Hippocampal formation (tissue), 2 donors: ENCODE measurements at places on chromosomes 7 and 10.

DNA sequence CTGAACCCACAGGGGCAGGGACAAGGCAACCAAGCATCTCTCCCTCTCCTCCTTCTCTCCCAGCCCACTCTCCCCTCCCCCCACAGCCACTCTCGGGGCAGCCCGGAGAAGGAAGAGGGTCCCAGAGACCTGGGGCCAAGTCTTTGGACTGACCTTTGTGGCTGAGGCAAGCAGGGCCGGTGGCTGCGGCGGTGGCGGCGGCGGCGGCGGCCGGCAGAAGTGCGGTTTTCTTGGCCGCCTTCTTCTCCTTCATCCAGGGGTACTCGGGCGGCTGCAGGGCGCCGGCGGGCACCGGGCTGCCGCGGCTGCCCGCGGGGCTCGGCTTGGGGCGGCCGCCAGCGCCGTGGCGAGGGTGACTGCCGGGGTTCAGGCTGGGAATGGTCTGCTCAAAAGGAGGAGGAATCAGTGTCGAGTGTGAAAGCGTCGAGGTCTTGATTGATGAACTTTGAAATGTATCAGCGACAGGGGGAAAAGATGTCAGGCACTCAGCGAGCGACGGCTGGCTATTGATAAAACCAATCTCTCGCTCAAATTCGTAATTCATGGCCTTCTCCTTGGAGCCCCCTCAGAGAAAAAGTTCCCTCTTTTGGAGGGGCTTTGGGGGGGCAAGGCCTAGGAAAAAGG lies 414 bp downstream of the HOXA2 start:
- no peak for DNase-seq

GRCh38 chr10:11036424-11037011 lies 18.8 kb downstream of the CELF2 start:
- peak; percentile 26 for DNase-seq

- DNase-seq = no peak
These were observed 13.3 kb upstream of the PIP4K2A start for GRCh38 chr10:22727663-22728062.

- DNase-seq = peak; percentile 76
These were observed 78.3 kb upstream of the SLC26A5 start for GRCh38 chr7:103524042-103524907.

DNA sequence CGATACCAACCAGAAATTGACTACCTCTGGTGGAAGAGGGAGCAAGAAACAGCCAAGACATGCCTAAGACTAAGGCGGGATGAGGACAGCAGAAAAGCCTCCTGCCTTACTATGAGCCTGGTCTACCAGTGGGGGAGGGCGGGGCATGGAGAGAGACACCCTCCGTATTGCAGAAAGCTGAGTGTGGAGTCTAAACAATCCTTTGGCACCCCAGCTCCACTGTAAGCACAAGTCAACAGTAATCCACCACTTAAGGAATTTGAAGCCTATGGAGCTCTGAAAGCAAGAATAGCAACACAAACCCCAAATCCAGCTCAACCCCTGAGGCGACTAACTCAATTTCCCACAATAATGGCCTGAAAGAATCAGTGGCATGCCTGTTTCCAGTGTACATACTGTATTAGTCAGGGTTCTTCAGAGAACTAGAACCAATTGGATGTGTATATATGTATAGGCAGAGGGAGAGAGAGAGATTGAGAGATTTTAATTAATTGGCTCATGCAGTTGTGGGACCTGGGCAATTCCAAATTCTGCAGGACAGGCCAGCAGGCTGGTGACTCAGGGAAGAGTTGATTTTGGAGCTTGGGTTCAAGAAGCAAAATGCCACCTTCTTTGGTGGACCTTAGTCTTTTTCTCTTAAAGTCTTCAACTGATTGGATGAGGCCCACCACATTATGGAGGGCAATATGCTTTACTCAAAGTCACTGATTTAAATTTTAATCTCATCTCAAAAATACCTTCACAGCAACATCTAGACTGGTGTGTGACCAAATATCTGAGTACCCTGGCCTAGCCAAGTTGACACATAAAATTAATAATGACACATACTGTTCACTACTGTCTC lies 13.5 kb downstream of the PPIF start:
- no peak for DNase-seq

DNA sequence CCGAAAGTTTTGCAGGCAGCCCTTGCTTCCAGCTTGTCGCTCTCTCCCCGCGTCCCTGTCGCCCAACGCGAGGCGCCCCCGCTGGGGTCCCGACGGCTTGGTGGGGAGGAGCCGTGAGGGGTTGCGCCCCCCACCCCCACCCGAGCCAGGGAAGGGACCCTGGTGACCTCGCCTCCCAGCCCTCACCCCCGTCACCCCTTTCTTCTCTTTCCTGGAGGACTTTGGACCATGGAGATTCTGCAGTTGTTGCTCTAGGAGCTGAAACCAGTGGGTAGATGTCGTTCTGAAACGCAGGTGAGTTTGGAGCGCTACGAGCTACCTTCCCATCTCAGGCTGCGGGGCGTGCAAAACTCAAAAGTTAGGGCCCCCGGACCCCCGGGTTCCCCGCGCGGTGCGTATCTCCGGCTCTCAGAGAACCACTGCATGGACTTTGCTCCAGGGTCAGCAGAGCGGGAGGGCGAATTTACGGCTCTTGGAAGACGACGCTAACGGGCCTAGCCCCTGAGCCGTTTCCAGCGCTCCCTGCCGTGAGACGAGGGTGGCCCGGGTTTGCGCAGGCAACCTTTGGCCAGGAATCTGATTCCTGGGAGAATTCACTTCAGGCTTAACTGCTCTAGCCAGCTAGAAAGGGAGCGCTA lies 684 bp upstream of the ATXN7L1 start:
- peak; percentile 29 for DNase-seq

GRCh38 chr7:128705891-128706333 lies 33.2 kb upstream of the CALU start:
- DNase-seq = no peak

DNA sequence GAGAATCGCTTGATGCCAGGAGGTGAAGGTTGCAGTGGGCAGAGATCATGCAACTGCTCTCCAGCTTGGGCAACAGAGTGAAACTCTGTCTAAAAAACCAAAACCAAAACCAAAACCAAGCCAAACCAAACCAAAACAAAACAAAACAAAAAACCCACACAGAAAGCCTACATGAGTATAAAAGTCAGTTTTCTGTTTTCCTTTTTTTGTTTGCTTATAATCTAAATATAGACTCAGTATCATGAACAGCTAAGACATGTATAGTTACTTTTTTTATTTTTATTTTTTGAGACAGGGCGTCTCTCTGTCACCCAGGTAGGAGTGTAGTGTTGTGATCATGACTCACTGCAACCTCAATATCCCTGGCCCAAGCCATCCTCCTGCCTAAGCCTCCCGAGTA lies 16.8 kb upstream of the MTPN start:
- DNase-seq = no peak

- no peak for DNase-seq
These were observed 25.0 kb downstream of the SLC25A28 start for GRCh38 chr10:99595236-99595635.

DNA sequence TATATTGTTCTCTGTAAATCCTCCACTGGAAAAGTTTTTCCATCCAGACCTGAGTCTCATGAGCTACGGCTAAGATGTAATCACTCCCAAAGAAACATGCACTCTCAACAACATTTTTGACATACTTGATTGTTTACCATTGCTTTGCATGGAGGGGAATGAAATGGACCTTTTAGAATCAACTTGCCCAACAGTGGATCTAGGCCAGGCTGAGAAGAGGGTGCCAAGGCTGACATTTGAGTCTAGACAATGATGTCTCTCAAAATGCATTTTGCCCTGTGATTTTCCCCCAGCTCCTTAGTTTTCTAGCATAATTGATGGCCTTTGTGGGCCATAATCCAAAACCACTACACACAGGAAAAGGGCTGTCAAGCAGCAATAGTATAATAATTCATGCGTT lies 297.9 kb upstream of the KLF6 start:
- no peak for DNase-seq

DNA sequence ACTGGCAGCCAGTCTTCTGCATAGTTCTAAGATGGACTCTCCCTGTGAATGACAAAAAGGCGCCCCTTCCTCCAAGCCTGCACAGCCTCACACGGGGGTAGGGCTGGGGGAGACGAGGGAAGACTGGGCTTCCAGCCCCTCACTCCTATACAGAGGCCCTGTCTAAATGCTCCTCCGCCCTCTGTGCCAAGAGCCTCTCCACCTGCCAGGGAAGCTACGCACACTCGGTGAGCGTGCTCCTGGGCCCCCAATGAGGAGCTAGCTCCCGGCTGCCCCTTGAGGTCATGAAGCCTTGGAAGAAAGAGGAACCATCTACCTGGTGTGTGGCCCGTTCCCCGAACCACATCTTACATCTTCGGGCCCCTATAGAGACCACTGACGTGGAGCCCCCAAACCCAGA lies 54.8 kb downstream of the CRTAC1 start:
- no peak for DNase-seq

- DNase-seq = no peak
These were observed 172.2 kb downstream of the C7orf25 start for GRCh38 chr7:42739638-42740037.

- no peak for DNase-seq
These were observed 7.2 kb upstream of the ANKRD61 start for GRCh38 chr7:6023974-6024435.

- DNase-seq = no peak
These were observed 169.3 kb downstream of the FAM107B start for GRCh38 chr10:14605231-14605925.

DNA sequence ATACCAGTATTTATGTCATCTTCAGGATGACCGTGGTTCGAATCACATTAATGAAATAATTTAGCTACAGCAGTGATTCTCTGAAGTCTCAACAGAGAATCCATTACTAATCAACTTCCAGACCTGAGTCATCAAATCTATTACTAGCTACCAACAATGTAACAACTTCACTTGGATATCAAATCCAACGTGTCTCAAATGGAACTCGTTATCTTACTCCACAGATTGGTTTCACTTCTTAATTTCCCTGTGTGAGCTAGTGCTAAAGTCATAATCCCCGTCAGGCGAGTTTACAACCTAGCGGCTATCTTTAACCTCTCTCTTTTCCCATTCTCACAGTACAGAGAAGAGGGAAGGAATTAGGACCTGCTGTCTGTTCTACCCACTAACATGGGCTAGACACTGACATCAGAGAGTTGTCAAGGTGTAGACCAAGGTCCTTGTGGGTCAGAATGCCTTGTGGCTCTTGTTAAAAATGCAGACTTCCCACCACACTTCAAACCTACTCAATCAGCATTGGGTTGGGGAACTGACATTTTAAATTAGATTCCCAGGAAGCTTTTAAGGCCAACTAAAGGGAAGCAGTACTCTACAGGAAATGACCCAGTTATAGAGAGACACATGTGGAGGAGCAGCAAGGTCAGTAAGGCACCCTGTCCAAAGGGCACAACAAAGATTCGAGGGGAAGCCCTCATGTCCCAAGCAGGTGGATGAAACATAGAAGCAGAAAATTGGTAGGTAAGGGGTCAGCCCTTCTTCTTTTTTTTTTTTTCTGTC lies 57.3 kb upstream of the GSAP start:
- no peak for DNase-seq

GRCh38 chr10:44939691-44940401 lies 19.8 kb upstream of the RASSF4 start:
- no peak for DNase-seq

GRCh38 chr10:43284341-43284910 lies 17.6 kb upstream of the RASGEF1A start:
- DNase-seq = no peak

- no peak for DNase-seq
These were observed 406.9 kb downstream of the SFMBT2 start for GRCh38 chr10:7003831-7004395.

DNA sequence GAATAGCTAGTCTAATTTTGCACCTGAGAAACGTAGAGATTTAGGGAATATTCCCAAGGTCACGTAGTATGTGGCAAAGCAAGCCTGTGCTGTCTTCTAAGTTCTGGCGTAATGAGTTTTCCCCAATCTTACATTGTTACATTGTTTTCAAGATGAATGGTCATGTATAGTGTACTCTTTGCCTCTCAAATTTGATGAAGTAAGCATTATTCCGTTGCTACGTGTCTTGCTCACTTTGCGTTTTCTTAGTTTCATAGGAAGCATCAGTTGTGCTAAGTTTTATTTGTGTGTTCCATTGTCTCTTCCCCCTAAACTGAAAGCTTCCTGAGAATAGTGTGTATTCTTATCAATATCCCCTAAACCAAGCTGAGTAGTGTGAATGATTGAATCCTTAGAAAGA lies 637.6 kb upstream of the C7orf33 start:
- no peak for DNase-seq

- DNase-seq = no peak
These were observed 237.6 kb downstream of the CCSER2 start for GRCh38 chr10:84565881-84566582.

- DNase-seq = no peak
These were observed 165.2 kb downstream of the AMPH start for GRCh38 chr7:38465956-38466355.
